ENCODE measurements at places on chromosomes 3 and 15.

- DNase-seq: no peak
Measured at GRCh38 chr3:124751501-124751900, 21.2 kb downstream of the UMPS start.

- DNase-seq: no peak
Measured at GRCh38 chr3:45515999-45516725, 78.4 kb upstream of the LIMD1 start.

DNA sequence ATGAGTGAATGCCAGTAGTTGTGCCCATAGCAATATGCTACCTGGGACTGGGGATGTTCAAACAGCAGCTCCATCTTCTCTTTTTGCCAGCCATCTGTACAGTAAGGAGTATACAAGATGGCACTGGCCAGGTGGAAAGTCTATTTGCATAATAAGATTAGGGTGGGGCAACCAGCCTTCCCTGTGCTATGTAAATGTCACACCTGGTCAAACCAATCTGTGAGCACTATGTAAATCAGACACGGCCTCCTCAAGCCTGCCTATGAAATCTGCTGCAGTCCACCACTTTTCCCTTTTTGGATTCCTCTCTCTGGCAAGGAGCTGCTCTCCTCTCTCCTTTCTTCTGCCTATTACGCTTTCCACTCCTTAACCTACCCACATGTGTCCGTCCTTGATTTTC lies 53.0 kb downstream of the C3orf80 start:
- DNase-seq: no peak

DNA sequence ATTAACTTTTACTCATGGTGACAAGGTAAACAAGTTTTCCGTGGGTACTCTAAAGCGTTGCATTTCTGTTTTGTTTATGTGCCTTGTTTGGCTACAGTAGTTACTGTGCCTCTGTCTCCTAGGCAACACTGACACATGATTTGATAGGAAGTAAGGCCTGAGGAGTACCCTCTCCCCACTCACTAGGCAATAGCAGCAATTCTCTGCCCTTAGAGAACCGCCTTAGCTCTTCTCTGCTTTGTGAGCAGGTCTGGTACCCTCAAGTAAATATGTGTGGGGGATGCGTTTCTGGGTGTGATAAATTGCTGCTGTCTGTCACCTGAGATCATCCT lies at the start of gene IL5RA:
TSS of gene IL5RA (minus strand) at position 76 of the 332 bp plus-strand sequence. CDS start 5,390 bp downstream, outside the sequence.
- DNase-seq: no peak

- DNase-seq: peak; percentile 95
Measured at GRCh38 chr3:77412021-77412438, 372.1 kb downstream of the ROBO2 start.

- no peak for DNase-seq
Measured at GRCh38 chr15:81569286-81570080, 195.5 kb upstream of the TMC3 start.

- no peak for DNase-seq
Measured at GRCh38 chr3:49759226-49759625, 27.1 kb downstream of the IP6K1 start.

GRCh38 chr3:24616110-24616829 lies 121.6 kb upstream of the THRB start:
- DNase-seq: no peak

DNA sequence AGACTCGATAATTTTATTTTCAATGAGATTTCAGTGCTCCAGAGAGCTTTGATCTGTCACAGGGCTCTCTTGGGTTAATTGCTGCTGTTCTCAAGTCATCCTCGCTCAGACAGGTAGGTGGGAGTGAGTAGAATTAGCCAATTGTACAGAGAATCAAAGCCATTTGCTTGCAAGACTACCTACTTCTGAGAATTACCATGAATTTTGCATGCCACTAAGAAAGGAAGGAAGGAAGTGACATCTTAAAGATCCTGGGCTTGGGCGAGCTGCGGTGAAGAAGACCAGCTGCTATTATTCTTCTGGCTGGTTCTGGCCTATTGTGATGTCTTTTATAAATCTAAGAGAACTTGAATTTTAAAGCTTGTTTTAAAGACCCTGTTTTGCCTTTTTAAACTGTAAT lies 154.1 kb upstream of the LPP start:
- no peak for DNase-seq

DNA sequence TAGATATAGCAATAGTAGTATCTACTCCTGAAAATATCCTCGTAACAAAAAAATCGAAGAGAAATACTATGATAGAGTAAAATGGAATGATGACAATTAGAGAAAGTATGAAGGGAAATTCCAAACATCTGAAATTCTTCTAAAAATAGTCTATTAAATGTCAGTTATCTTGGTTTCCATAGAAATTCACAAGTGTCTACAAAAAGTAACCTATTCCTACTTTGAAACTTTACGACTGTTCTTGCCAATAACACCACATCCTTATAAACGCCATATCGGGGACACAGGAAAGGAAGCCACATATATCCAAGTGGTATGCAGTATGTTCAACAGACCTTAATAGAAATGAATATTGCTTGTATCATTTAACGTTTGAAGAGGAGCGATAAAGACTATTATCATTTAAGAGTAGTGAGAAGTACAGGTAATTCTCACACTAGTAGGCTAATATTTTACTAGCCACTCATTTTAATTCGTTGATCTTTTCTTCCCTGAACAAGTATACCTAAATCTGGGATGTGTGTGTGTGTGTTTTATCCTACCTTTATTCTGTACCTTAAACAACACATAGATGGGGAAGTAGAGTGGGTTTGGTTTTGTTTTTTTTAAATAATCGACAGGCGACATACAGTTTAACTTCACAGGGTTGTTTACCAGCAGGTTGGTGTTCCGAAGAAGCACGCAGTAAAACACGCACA lies 1.2 kb downstream of the GPR176 start:
- peak; percentile 96 for DNase-seq

DNA sequence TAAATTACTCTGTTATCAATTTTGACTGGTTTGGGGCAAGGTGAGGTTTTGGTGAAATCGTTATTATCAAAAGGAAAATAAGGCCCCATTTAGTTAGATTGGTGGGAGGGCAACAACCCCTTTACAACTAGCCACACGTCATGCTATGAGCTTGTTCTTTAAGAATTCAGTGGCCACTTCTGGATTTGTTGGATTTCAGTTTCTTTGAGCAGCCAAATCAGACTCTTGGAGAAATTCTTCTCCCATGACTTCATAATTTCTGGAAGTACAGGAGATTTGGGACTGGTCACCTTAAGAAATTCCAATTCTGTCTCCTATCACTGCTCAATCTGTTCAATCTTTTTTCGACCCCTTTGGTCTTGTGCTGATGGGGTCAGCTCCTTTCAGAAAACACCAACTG lies 14.8 kb upstream of the WNT5A start:
- peak; percentile 64 for DNase-seq

- peak; percentile 78 for DNase-seq
Measured at GRCh38 chr15:101176625-101177024, 75.2 kb downstream of the CHSY1 start.

Measured in EH (cell line).